ENCODE measurements at places on chromosomes 1 and 21.

DNA sequence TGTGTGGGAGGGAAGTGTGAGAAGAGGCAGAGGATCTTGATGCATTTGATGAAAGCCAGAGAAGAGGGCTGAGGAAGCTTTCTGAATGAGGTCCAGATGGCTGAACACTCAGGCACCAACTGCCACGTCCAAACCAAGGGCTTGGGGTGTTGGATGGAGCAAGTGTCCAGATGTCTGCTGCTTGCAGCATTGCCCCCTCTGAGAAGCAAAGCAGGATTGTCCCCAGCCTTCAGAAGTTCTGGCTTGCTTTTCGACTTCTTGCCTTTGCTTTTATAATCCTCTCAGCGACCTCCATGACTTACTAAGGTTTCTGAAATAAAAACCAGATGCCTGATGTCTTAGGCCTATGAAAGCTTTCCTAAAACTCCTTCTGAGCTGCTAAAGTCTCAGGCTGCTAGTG is 182.5 kb downstream of the HUNK start:
- DNase-seq: no peak

DNA sequence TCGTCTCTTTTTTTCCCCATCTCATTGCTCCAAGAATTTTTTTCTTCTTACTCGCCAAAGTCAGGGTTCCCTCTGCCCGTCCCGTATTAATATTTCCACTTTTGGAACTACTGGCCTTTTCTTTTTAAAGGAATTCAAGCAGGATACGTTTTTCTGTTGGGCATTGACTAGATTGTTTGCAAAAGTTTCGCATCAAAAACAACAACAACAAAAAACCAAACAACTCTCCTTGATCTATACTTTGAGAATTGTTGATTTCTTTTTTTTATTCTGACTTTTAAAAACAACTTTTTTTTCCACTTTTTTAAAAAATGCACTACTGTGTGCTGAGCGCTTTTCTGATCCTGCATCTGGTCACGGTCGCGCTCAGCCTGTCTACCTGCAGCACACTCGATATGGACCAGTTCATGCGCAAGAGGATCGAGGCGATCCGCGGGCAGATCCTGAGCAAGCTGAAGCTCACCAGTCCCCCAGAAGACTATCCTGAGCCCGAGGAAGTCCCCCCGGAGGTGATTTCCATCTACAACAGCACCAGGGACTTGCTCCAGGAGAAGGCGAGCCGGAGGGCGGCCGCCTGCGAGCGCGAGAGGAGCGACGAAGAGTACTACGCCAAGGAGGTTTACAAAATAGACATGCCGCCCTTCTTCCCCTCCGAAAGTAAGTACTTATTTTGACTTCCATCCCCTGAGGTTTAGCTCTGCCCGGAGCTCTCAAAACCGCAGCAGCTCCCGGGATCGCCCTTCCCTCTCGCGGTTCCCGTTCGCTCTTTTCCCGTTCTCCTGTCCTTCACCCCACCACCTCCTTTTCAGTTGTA is 1.5 kb downstream of the TGFB2 start:
- DNase-seq: no peak

DNA sequence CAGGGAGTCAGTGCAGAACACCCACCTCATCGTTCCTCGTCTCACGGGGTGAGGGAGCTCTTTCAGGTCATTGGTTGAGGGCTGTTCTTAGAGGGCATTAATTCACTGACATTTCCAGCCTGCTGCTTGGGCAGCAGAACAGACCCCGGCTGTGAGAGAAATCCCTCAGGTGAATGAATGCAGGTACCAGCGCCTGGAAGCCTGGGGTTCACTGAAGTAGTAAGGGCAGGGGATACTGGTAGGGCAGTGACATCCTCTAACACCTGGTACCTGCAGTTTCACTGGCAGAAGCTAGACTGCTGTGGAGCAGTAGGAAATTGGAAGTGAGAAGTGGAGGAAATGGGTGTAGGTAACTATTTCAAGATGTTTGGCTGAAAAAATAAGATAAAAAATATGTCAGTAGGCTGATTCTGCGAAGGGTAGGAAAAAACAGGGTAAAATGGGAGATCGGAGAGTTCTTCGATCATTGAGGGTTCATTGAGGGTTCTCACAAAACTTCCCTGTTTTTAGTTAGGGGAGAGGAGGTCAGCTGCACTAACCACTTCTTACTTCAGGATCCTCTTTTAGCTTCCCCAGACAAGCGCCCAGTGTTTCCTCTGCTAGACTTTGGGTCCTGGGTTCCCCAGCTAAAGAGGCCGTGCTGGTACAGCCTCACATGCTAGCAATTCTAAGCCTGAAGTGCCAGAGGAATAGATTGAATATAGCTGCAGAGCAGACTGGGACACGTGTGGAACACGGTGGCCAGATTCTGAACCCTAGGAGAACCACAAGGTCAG is 55.2 kb downstream of the RNF220 start:
- no peak for DNase-seq

DNA sequence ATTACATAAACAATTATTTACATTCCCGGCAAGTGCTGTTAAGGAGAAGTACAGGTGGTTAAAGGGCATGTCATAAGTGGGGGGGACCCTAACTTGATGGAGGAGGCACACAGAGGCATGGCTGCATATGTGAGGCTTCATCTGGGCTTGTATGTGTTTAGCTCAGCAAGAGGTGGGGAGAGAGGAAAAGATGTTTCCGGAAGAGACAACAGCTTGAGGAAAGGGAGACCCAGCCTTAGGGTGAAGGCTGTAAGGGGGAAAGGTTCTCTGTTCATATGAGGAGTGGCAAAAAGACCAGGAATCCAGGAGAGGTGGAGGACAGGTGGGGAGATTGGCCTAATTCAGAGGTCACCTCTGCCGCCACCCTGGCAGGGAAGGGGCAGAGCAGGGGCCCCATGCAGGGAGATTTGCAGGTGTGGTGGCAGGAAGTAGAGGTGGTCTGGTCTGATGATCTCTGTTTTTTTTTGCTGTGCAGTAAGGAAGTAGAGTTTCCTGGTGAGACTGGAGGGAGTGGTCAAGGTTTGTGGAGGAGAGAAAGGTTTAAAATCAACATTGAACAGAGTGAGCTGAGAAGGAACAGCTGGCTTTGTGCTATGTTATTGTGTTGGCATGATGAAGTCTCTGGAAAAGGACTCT is 9.0 kb downstream of the TRAF5 start:
- DNase-seq: no peak

DNA sequence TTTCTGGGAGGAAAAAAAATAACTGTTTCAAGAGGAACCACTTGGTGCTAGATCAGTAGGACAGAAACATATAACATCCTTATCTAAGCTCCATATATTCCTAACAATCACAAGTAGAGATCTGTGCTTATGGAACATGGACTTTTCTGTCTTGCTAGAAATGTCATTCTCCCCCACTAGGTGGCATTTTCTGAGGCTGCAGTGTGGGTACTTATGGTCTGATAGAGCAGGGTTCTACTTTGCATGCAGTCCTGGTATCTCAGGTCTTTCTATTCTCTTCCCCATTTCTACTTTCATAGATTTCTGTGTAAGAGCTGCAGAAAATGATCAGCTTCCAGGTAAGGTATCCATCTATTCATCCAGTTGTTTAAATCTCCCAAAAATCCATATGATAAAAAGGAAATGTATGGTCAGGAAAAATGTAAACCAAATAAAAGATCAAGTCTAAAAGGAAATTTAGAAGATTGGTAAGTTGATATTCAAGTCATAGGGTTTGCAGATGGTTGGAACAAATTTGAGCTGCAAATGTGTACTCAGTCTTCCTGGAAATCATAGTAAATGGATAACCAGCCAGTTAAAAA is 1.5 kb downstream of the ZNF684 start:
- no peak for DNase-seq

DNA sequence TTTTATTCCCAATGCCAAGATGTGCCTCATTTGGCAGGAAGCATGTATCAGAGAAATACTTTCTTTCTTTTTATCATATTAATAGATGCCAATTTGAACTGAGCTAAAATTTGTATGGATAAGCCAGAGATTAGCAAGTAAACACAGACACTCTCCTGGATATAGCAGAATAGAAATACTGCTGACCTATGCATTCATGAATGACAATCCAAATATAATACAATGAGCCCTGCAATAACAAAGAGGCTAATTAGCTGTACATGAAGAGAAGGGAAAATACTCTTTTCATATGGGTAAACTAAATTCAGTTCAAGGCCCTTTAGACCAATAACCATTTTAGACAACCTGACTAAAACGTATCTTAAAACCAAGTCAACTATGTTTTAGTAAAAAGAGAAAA is 388.1 kb upstream of the NR5A2 start:
- DNase-seq: no peak

All from stimulated activated CD8-positive, alpha-beta memory T cell treated with anti-CD3 and anti-CD28 coated beads, Interleukin-2, amount 100 ng/mL, for 48 hours (primary cell).